Activated CD8-positive, alpha-beta T cell treated with anti-CD3 and anti-CD28 coated beads for 36 hours (primary cell): ENCODE measurements at places on chromosomes 5 and 9. TPM values are rescaled to one million over a fixed set of nuclear protein-coding genes. Genes with fewer than 3 reads are reported as not detected.

PDE6A gene
- not detected for total RNA-seq

ANKRD55 gene
- total RNA-seq: not detected

CSF1R gene
- not detected for total RNA-seq

ACOT12 gene
- total RNA-seq: not detected

DBN1 gene
- total RNA-seq: 105 TPM

AQP3 gene
- 1.2 TPM for total RNA-seq

MOB3B gene
- 0.47 TPM for total RNA-seq

SLC25A2 gene
- not detected for total RNA-seq

PPP2R2B gene
- total RNA-seq: 0.56 TPM

PIP5K1B gene
- total RNA-seq: 0.98 TPM

STK32A gene
- total RNA-seq: not detected

ANKRD18B gene
- not detected for total RNA-seq

EDIL3 gene
- not detected for total RNA-seq

CNTNAP3 gene
- total RNA-seq: not detected

PRRX2 gene
- total RNA-seq: 1.2 TPM

MAPKAP1 gene
- total RNA-seq: 62.4 TPM

STC2 gene
- total RNA-seq: 45.9 TPM

COL23A1 gene
- total RNA-seq: 0.11 TPM

FAM193B gene
- total RNA-seq: 71.4 TPM

PCDHA11 gene
- not detected for total RNA-seq

UGCG gene
- 13.5 TPM for total RNA-seq

ZNF782 gene
- total RNA-seq: 5.0 TPM

MAMDC4 gene
- 18.5 TPM for total RNA-seq

PLPP7 gene
- not detected for total RNA-seq

EPB41L4B gene
- total RNA-seq: 0.34 TPM

NUTM2G gene
- total RNA-seq: not detected

ITGA2 gene
- total RNA-seq: 0.74 TPM

MYMK gene
- not detected for total RNA-seq

SH3TC2 gene
- total RNA-seq: not detected

SLC23A1 gene
- total RNA-seq: 0.89 TPM

TAF11L4 gene
- total RNA-seq: not detected

GARIN3 gene
- total RNA-seq: 1.1 TPM

PCDHB15 gene
- not detected for total RNA-seq

ZNF483 gene
- 2.6 TPM for total RNA-seq

SPRY4 gene
- total RNA-seq: 0.90 TPM

ORM1 gene
- total RNA-seq: not detected

DMGDH gene
- 1.3 TPM for total RNA-seq

NAIF1 gene
- 11.8 TPM for total RNA-seq

PDCD1LG2 gene
- total RNA-seq: 0.13 TPM

GMCL2 gene
- not detected for total RNA-seq

DEPDC1B gene
- 34.1 TPM for total RNA-seq

BTNL8 gene
- total RNA-seq: not detected

DMRTA1 gene
- not detected for total RNA-seq

TNFSF8 gene
- 21.7 TPM for total RNA-seq

RGS7BP gene
- total RNA-seq: not detected

CTNNA1 gene
- total RNA-seq: 77.3 TPM

GRIN3A gene
- not detected for total RNA-seq

C9orf85 gene
- total RNA-seq: 8.9 TPM

SLC36A2 gene
- not detected for total RNA-seq

UHRF2 gene
- total RNA-seq: 60.1 TPM

PCDHGC4 gene
- not detected for total RNA-seq

SPATA31A3 gene
- total RNA-seq: not detected

KIF3A gene
- total RNA-seq: 16.4 TPM

PELO gene
- 26.0 TPM for total RNA-seq

EFNA5 gene
- not detected for total RNA-seq

SLC9A3 gene
- total RNA-seq: 3.3 TPM
